ENCODE measurements at places on chromosomes 3 and 15.

GRCh38 chr3:124650798-124651197, 79.5 kb upstream of the UMPS start:
- DNase-seq, result no peak

- DNase-seq, result no peak
These were observed 9.2 kb downstream of the SHQ1 start for GRCh38 chr3:72839057-72839456.

- DNase-seq, result no peak
These were observed 406.0 kb downstream of the ZBTB20 start for GRCh38 chr3:114741066-114741465.

GRCh38 chr15:35477312-35478262, 68.4 kb downstream of the DPH6 start:
- no peak for DNase-seq

DNA sequence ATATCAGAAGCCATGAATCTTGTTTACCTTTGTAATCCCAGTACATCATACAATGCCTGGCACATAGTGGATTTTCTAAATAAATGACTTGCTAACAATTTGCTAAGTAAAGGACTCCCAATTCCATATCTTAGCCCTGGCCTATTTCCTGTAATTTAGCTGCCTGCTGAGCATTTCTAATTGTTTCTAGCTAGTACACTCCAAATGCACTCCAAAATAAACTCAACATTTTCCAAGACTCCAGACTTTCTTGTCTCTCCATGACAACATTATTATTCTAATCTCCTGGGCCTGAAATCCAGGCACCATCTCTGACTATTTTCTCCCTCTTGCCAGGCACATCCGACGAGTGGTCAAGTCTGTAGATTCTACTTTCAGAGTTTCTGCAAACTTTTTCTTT, 773.5 kb downstream of the SQOR start:
- DNase-seq, result no peak

DNA sequence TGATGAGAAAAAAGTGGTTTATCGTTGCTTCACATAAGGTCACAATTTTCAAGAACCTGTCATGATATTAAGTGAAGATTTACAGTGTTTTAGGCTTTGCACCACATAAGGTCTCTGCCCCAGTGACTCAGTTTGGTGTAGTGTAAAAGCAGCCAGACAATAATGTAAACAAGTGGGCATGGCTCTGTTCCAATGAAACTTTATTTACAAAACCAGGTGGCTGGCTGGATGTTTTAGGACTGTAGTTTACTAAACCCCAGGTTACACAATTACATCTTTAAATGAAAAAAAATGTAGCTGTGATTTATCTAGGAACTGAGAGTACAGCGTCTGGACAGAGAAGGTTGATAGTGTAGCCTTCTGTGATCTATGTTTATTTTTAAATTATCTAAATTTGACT, 9.7 kb upstream of the FBXL22 start:
- no peak for DNase-seq

DNA sequence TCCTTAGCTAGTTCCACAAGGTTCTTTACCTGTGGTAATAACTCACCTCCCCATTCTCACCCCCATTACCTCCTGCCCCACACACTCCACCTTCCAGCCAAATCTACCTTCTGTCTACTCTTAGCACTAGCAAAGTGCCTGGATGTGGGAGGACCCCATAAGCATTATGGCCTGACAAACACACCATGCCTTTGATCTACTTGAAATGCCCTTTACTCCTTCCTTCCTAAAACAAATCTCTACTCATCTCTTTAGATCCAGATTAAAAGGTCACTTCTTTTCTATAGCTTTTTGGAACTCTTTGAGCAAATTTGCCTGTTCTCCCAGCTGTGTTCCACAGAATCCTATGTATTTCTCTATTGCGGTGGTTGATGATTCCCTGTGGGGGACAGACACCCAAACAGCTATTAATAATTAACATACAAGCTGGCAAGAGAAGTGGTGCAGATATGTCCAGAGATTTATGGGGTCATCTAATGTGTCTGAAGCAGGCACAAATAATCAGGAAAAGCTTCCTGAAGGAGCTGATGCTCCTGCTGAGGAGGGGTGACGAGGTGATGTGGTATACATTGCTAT, 34.0 kb downstream of the DGKG start:
- no peak for DNase-seq

- DNase-seq, result no peak
These were observed 301.2 kb upstream of the NR2E3 start for GRCh38 chr15:71509139-71509538.

- no peak for DNase-seq
These were observed 68.1 kb upstream of the FOXP1 start for GRCh38 chr3:71651625-71652024.

DNA sequence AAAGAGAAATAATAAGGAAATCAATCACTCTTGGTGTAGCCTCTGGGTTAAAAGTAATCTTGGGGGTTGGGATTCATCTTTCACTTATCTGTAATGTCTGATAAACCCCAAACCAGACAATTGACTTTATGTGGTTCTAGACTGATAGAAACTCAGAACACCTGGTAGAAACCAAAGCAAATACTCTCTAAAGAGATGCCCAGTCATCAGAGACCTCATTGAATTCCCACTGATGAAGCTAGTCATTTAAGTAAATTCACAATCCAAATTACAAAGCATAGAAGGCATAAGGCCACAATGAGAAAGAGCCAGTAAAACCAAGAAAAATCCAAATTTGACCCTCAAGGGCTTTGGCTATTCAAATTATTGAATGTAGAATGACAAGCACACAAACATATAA, 250.6 kb downstream of the MBNL1 start:
- no peak for DNase-seq

DNA sequence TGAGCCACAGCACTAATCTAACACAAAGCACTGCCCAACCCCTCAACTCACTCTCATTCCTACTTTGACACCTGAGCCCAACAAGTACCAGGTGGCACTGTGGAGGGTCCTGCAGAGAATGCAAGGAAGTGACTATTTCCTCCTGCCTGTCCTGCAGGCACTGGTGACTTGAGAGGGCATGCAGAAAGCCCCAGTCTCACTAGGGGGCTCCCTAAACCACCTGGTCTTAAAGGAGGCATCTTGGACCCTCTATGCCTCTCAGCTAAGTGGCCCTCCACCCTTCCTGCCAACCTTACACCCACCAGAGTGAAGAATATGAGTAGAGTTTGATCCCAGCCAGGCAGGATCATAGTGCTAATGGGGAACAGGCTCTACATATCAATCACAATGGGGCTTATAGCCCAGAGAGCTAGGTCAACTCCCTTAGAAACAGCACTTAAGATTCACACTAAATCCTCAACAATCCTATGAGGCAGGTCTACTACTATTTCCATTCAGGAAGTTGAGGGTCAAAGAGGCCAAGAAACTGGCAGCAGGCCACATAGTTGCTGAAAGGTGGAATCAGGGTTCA, 15.2 kb downstream of the TRAIP start:
- no peak for DNase-seq

DNA sequence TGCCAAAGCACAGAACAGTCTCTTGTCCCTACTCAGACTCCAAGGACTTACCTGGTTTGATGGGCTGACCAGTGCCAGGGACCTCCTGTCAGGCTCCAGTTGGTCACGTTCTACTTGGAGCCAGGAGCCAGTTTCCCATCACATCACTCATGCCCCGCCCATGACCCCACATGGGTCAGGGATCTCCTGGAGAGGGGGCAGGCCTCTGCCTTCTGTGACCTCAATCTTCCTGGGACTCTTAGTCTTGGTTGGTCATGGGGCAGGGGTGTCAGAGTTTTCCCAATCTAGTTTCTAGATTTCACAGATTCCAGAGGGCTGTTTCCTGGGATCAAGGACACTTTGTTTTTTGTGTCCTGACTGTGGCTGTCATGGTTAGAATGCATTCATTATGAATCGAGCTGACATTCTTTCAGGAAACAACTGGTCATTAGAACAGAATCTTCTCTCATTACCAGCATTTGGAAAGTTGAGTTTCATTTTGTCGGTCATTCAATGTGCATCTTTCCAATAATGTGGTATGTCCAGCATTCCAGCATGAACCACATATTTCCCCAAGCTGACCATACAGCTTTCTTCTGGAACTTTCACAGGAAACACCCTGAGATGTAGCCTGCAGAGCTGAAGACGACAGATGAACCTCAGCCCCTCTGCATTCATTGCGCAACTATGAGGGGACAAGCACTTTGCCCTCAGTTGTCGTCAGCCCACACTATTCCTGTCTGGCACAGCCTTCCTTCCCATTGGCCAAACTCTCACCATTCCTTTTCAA, 19.8 kb downstream of the CYP19A1 start:
- DNase-seq, result no peak

DNA sequence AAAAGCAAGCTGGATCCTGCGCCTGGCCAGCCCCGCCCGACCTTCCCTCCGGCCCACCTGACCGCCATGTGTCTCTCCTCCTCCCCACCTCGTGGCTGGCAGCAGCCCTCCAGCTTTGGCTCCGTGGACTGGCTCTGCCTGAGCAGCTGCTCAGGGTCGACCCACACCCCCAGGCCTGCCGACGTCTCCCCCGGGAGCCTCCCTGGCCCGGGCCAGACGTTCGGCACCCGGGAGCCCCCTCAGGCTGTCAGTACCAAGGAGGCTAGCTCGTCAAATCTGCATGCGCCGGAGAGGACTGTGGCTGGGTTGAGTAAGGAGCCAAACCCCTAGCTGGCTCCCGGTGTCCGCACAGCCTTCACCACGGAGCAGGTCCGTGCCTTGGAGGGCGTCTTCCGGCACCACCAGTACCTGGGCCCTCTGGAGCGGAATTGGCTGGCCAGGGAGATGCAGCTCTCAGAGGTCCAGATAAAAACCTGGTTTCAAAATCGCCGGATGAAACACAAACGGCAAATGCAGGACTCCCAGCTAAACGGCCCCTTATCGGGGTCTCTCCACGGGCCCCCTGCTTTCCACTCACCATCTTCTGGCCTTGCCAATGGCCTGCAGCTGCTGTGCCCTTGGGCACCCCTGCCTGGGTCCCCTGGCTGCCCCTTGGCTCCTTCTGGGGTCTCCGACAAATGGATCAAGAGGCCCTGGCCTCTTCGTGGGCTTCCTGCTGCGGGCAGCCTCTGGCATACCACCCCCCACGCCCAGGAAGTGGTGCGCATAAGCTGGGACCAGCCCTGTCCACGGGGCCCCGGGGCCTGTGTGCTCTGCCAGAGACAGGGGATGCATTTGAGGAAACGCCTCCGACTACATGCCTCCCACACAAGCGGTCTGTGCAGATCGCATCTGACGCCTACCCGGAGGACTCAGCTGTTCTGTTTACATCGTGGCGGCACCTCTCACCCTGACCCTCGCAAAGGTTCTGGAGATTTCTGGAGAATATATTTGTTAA, 345.0 kb downstream of the ZNF385D start:
- no peak for DNase-seq

- DNase-seq, result no peak
These were observed 88.2 kb downstream of the AP4E1 start for GRCh38 chr15:50996641-50997040.

- DNase-seq, result no peak
These were observed 130.2 kb upstream of the TOPAZ1 start for GRCh38 chr3:44111482-44111881.

Measured in activated naive CD4-positive, alpha-beta T cell treated with anti-CD3 and anti-CD28 coated beads, Interleukin-2, amount 50 U/mL, for 72 hours (primary cell).